ENCODE measurements at places on chromosomes 7 and 10.

GRCh38 chr10:65798133-65798532 is 1127.7 kb upstream of the LRRTM3 start:
- no peak for DNase-seq

DNA sequence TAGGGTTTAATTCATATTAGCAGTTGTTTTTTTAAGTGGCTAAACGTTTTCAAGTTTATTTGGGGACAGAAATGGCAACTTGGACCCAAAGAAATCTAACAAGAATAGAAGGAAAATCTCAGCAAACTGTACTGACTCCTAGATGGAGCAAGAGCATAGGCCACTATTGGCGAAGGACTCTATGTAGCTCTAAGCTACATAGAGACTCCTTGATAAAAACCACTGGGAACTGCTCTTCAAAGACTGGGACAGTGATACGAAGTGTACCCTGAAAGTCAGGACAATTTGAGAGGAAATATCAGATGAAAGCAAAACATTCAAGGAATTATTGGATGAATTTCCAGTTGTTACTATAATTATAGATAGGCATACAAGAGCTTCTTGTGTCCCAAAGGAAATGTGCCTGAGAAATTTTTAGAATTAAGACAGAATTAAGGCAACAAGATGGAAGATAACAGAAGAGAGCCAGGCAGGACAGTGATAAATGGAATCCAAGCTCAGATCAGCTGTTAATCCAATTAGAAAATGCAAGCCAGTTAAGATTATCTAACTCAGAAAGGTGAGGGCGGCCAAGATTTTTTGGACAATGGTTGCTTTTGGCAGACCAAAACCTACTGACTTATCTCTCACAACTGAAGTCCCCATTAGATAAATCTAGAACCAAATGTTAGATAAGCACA is 103.7 kb upstream of the IFRD1 start:
- DNase-seq, result no peak

GRCh38 chr7:74482197-74482467 is 28.4 kb downstream of the GTF2IRD1 start:
- DNase-seq, result no peak

- DNase-seq, result no peak
These were observed 497 bp downstream of the PPP2R2D start for GRCh38 chr10:131901181-131901829.

DNA sequence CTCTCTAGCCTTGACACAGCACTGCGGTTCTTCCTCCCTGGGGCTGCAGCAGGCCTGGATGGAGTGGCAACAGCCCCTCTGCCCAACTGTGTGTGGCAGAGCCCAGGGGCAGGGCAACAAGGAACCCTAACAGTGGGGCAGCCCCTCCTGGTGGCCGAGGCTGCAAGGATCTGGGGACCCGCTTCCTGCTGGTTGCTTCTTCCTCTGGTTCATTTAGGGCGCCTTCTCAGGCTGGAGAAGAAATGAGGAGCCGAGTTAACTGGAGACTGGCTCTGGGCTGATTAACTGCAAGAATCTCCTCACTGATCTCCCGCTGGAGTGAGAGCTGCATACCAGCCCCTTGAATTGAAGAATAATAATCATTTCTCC is 80.1 kb upstream of the EMX2 start:
- DNase-seq, result no peak

DNA sequence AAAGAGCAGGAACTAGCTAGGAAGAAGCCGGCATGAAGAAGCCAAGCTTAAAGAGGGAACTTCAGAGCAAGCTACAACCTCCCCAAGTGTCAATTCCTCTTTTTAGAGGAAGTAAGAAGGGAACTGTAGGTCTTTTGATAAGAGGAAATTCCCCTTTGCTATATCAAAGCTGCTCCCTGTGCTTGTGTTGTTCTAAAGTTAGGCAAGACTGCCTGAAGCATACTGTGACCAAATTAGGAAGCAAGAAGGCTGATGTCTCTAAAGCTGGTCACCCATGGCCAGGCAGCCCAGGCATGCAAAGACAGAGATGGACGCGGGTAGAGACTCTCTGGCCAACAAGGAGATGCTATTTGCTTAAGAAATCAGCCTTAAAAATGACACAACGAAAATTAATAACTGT is 87.9 kb downstream of the RNF216 start:
- no peak for DNase-seq

GRCh38 chr7:92932450-92932849 is 96.1 kb upstream of the CDK6 start:
- DNase-seq, result no peak

GRCh38 chr10:70354556-70354955 is 27.9 kb downstream of the LRRC20 start:
- DNase-seq, result no peak

DNA sequence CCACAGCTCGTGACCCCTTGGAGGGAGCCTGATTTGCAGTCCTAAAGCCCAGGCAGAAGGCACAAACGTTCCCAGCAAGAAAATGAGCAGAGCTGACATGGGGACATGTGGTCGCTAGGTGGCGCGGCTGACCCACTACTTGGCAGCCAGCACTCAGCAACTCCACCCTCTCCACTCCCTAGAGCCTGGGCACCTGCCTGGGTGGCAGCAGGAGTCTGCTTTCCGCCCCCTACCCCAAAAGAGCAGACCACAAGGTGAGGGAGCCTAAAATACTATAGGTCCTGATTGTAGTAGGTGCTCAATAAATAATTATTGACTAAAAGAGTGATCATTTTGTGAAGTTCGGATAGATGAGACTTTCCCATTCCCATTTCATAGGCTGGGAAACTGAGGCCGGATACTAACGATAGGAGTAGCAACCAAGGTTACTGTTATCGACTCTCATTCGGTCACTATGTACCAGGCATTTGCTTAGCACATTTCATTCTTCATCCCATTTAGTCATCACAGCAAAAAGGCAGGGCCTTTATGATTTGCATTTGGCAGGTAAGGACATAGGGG is 57.4 kb downstream of the NEUROG3 start:
- DNase-seq, result peak; percentile 65

DNA sequence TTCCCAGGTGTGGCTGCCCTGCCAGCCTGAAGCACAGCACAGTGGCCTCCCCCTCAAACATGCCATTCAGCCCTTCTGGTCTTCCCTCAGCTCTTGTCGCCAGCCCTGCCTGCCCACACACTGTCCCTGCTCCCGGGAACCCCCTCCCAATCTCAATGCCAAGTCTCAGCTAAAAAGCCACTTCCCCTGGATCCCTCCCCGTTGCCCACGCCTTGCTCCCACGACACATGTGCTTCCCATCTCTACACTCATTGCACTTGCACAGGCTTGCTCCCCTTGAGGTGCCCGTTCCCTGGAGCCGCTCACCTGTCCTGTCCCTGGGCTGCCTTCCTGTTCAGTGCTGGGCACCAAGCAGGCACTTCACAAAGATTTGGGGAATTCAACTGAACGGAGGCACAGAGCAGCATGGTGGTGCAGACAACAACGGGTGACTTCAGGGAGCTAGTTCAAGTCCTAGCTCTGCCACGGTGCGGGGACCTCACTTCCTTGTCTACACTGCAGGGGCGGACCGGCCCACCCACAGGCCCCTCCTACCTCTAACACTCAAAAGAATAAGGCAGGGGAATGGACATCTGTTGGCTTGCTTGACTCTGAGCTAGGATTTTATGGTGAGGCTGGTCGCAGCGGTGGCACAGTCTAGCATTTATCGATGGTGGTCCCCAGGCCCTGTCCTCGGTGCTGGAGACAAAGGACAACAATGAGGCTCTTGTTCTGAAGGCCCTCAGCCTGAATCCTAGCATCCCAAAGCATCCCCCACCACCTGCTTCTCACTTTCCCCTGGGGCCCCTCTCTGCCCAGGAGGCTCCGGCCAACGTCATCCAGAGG is 18.4 kb downstream of the RGS10 start:
- DNase-seq, result no peak

DNA sequence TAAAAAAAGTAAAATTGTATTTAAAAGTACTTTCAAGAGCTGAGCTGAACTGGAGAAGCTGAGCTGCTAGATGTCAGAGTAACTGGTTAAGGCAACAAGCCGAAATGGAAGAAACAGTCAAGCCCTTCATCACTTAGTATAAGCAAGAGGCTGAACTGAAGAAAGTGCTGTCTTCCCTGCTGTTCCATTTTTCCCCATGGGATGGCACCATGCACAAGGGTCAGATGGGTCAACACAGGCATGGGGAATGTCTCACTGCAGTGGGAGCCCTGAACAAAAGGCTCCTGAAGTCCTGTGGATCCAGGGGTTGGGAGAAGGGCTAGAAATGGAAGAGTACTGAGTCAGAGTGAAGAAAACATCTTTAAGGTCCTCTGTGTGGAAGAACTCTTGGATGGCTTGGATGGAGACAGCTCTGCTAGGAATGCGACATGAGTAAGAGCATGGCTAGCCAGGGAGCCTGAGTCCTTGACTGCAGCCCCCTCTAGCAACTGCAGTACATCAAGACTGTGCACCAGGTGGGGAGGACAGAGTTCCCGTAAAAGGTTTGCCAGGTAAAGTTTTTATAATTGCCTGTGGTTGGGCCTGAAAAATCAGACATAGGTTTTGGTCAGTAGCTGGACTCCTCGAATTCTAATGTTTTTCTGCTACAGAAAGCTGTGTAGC is 348.3 kb downstream of the GPR158 start:
- DNase-seq, result no peak

GRCh38 chr10:86085136-86085535 is 281.5 kb downstream of the GRID1 start:
- DNase-seq, result no peak

DNA sequence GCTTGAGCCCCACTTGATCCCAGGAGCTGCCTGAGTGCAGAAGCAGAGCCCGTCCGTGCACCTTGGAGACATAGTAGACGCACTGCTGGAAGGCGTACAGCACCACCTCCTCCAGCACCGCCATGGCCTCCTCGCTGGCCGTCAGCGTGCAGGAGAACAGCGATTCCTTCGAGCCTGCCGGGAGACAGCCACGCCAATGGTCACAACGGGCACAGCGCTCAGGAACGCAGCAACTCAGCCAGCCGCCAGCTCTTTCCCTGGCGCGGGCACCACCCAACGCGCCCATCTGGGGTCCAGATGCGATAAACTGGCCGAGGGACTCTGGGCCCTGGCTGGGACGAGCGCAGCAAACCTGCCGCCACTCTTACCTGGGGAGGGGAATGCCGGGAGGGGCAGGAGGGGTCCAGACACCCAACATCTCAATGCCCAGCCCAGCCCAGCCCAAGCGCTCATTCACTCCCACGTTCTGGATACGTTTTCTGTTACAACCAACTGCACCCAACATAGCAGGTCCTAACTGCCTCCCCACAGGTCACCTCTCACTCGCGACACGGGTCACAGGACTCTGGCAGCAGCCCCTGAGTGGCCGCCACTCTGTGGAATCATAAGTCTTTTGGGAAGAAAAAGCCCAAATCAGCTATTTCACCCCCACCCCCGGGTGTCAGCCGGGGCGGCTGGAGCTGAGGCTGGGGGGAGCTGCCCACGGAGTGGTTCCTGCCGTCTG is 41.9 kb downstream of the AP5Z1 start:
- DNase-seq, result no peak

GRCh38 chr10:58177362-58177947 is 90.2 kb downstream of the IPMK start:
- DNase-seq, result no peak

DNA sequence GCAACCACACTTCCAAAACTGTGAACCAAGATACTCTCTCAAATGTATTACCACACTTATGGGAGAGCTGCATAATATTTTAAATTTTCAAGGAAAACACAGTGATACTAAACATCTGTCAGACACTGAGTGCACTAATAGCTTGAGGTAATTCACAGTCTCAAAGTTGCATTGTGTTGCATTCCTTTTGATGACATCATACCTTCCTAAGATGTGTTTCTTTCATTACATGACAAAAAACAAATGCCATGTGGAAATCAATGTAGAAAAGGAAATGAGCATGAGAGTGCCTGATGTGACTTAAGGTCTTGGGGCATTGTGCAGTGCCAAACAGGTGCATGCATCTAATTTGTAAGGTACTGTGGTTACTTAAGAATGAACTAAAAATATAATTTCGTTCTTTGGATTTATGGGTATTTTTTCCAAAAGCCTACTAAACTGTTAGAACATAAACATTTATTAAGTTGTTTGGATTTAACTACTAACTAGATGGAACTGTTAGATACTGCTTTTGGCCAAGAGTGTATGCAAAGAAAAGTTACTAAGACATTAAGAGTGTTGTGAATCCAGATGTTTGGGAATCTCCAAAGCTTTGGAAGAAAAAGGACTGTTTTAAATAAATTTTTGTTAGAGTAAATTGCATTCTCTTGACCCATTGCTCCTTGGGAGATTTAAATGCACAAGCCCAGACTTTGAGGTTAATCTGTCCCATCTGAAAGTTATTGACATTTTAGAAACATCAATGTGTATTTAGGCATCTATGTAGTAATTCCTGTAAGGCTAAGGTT is 496.2 kb upstream of the SEMA3D start:
- DNase-seq, result no peak

- no peak for DNase-seq
These were observed 33.1 kb downstream of the STAMBPL1 start for GRCh38 chr10:88913127-88913526.

GRCh38 chr10:28754930-28755718 is 77.8 kb downstream of the BAMBI start:
- DNase-seq, result no peak

- DNase-seq, result no peak
These were observed 233.6 kb downstream of the ANK3 start for GRCh38 chr10:60155943-60156683.

DNA sequence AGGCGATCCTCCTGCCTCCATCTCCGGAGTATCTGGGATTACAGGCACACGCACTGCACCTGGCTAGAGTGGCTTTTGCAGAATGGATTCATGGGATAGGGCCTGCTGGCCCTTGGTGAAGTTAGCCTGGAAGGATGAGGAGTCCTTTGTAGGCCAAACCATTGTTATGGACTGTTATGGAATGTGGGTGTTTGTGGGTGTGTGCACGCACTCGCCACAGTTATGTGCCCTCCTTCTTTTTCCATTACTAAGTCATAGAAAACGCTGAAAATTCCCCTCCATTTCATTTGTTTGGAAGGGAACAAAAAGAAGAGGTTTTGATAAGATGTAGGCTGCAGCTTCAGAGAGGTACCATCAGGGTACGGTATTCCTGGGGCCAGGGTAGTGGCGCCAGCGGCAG is 15.0 kb downstream of the ZNF862 start:
- DNase-seq, result no peak

Measured in activated naive CD4-positive, alpha-beta T cell (primary cell).